ENCODE measurements at places on chromosomes 6 and 20. TPM values are rescaled to one million over a fixed set of nuclear protein-coding genes. Genes with fewer than 3 reads are reported as not detected.
A peak's percentile ranks its signal among the peaks of the same experiment; 100 is the strongest.

Gene COL12A1
- not detected for total RNA-seq

Gene FHL5
- total RNA-seq = not detected

Gene COX4I2
- total RNA-seq = not detected

Gene MEI4
- total RNA-seq = not detected

DNA sequence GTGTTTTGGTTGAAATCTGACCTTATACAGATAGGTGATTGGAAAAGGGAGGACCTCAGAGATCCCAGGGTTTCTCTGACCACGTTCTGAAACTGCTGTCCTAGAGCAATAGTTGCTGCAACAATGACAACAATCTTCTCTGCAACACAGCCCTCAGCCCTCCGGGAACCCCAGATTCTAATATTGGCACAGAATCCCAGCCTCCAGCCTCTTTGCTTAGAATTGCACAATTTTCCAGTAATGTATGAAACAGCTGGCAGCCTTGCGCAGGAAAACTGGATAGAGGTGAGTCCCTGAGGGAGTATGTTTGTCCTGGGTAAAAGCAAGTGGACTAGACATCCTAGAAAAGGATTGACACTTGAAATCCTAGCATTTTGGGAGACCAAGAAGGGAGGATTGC lies 30.4 kb upstream of the PNRC1 start:
- H3K27ac ChIP-seq = no peak overlapping the region
- no peaks in the 10 kb centered on the region for H3K27me3 ChIP-seq
- H3K4me1 ChIP-seq = no peaks in the 10 kb centered on the region
- H3K4me3 ChIP-seq = no peak overlapping the region
- DNase-seq = no peak
- H3K36me3 ChIP-seq = no peaks in the 10 kb centered on the region

DNA sequence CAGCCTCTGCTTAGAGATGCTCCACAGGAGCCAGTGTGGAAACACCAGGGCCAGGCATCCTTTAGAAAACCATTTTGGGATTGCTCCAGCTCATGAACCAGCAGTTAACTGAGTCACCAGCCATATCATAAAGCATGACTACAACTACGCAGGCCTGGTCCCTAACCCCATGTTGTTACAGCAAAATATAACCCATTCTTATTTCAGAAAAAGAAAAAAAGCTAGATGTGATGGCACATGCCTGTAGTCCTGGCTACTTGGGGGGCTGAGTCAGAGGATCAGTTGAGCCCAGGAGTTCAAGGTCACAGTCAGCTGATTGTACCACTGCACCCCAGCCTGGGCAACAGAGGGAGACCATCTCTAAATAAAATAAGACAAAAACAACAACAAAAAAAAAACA lies 36.8 kb downstream of the C6orf15 start:
- H3K4me3 ChIP-seq = no peak overlapping the region
- peaks cover 4% of the 10 kb centered on the region for H3K4me1 ChIP-seq
- no peak overlapping the region for H3K27ac ChIP-seq
- H3K27me3 ChIP-seq = no peaks in the 10 kb centered on the region

DNA sequence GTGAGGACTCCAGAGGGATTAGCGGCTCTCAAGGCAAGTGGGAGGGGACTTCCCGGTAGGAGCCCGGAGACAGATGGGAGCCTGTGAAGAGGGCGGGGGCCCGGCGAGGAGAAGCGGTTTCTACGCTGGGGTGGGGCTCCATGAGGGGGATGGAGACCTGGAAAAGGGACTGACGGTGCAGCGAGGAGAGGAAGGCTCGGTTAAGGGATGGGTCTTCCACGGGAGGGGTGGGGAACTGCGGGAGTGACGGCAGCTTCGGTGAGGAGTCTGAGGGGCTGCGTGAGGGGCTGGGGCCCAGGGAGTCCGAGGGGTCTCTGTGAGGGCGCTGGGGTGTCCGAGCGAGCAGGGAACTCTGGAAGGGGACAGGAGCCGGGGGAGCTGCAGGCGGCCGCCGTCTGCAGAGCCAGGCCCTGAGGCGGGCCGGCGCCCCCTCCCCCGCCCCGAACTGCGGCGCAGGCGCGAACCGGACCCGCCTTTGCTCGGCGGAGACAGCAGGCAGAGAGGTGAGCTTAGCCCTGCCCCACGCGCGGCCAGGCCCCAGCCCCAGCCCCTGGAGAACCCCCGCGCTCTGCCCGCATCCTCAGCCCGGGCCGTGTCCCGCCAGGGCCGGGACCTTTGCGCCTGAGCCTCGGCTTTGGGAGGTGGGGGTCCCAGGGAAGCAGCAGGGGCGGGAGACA lies at the start of gene NRSN2:
Gene NRSN2, plus strand, starts transcription at position 472 of the 677 bp plus-strand sequence. CDS start 2,533 bp downstream, outside the sequence.
- peak; percentile 63 for DNase-seq
- H3K36me3 ChIP-seq = no peaks in the 10 kb centered on the region
- peak within 1 kb of the TSS; percentile 74 for H3K27ac ChIP-seq
- H3K27me3 ChIP-seq = no peaks in the 10 kb centered on the region

DNA sequence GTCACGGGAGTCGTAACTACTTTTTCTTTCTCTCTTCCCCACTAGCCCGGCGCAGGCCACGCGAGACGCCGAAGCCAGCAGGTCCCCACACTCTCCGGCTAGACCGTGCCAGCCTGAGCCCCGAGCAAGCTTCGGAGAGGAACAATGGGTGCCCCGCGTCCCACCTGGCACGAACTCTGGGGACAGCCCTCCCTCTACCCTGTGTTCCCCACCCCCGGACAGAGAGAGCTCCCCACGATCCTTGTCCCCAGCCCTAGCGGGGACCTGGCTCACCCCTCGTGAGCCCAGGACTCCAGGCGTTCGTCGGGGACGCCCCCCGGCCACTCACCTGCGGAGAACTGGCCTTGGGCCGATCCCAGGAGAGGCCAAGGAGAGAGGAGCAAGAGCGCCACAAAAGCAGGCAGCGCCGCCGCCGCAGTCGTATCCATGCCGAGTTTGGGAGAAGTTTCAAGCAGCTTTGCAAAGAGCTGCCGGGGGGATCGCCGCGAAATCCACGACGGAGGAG lies 416 bp downstream of the PTPRK start:
- H3K27ac ChIP-seq = no peak overlapping the region
- peaks cover 36% of the 10 kb centered on the region for H3K27me3 ChIP-seq
- peak; percentile 36 for DNase-seq
- H3K36me3 ChIP-seq = no peaks in the 10 kb centered on the region
- H3K4me1 ChIP-seq = peaks cover 23% of the 10 kb centered on the region

- no peak overlapping the region for H3K27ac ChIP-seq
- no peaks in the 10 kb centered on the region for H3K36me3 ChIP-seq
- DNase-seq = no peak
- no peak overlapping the region for H3K4me3 ChIP-seq
- H3K27me3 ChIP-seq = no peaks in the 10 kb centered on the region
- no peaks in the 10 kb centered on the region for H3K4me1 ChIP-seq
Measured at GRCh38 chr6:34070315-34071135, 75.4 kb downstream of the GRM4 start.

DNA sequence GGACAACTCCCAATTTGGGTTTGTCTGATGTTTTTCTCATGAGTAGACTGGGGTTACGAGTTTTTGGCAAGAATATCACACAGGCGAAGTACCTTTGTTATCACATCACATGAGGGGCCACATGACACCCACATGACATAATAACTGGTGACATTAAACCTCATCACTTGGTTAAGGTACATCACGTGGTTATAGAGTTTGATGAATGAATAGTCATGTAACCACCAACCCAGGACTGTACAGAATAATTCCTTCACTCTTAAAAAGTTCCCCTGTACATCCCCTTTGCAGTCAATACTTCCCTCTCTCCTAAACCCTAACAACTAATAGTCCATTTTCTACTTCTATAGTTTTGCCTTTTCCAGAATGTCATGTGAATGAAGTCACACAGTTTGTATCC lies 83.4 kb downstream of the REV3L start:
- H3K36me3 ChIP-seq = peaks cover 20% of the 10 kb centered on the region
- H3K4me3 ChIP-seq = no peak overlapping the region
- no peak overlapping the region for H3K27ac ChIP-seq
- DNase-seq = peak; percentile 21
- no peaks in the 10 kb centered on the region for H3K4me1 ChIP-seq

DNA sequence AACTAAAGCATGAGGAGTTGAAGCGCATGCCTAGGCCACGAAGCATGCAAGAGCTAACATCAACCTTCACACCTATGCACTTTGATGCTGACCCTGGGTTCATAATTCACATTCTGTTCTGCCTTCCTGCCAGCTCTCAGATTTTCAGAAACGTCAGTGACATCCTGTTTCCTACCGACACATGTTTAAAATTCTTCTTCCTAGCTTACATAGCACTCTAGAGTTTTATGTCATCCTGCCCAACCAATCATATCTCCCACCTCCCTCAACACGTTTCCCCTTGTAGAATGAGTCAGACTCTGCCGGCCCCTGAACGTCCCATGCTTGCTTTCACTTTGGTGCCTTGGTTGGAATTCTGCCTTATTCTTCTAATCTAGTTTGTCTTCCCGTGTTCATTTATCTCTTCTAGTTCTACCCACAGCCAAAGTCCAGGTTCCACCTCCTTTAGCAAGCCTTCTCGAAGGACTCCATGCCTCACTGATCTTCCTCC lies 97.2 kb upstream of the MAP7 start:
- H3K36me3 ChIP-seq = no peaks in the 10 kb centered on the region
- H3K27me3 ChIP-seq = no peaks in the 10 kb centered on the region
- H3K4me3 ChIP-seq = no peak overlapping the region

GRCh38 chr20:38680500-38681306 lies 43.6 kb upstream of the SLC32A1 start:
- DNase-seq = peak; percentile 45
- no peak overlapping the region for H3K4me3 ChIP-seq

All from B cell (primary cell).